ENCODE measurements at places on chromosomes 11 and 22.

DNA sequence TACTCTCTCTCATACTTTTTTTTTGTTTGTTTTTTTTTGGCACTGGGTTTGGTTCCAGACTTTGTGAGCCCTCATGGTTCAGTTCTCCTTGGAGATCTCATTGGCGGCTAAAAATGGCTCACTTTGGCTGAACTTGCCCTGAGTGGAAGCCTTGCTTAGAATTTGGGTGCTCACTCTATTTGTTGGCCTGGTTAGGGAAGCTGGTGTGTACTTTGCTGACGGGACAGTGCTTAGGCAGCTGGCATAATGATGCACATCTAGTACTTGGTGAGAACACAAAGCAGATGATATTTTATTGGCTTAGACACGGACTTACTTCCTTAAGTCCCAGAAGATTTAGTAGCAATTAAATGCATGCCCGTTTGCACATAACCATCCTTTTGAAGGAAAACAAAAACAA, 66.5 kb upstream of the GRAMD1B start:
- no peak for DNase-seq

DNA sequence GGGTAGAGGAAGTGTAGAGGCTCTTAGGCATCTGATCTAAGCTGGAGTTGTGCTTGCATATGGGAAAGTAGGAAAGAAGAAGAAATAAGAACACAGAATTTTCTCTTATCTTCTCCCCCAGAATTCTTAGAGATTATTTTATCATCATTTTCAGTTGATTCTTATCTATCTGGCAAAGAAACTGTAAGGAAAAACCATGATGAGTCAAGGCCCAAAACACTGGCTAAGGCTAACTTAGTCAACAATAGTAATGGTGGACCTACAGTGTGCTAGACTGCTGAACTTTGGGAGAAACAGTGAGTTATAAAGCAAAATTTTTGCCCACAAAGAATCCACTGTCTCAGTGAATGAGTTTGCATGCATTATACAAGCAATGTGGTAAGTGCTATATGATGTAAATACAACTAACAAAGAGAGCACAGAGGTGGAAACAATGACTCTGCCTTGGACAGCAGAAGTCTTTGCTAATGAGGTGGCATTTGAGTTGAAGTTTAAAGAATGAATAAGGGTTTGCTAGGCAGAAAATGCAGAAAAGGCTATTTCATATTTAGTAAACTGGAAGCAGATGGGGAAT, 344.5 kb upstream of the PLET1 start:
- peak; percentile 4 for DNase-seq

DNA sequence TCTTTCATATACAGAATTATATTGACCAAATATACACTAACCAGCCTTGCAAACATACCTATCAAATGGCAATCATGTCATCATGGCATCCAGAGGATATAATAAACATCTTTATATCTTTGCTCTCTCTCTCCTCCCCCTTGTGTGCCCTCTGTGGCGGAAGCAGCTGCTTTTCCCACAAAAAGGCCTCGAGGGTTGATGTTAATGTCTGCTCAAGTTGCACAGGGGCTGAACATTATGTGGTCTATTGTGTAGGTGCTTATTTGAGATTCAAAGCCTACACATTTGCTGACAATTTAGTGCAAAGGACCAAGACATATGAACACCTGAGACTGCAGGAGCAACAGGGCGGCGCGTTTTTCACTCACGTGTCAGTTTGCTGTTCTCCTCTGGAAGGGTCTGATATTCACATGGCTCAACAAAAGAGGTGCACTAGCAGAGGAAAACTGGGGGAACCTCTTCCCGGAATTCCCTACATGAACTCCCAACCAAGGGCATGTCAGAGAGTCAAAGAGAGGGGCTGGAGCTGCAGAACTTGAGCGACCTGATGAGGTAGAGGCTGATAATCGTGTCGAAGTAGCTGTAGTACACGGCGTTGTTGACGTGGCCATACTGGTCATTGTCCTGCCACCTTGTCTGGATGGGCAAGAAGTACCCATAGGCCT, 138.8 kb downstream of the RCN1 start:
- DNase-seq: no peak

DNA sequence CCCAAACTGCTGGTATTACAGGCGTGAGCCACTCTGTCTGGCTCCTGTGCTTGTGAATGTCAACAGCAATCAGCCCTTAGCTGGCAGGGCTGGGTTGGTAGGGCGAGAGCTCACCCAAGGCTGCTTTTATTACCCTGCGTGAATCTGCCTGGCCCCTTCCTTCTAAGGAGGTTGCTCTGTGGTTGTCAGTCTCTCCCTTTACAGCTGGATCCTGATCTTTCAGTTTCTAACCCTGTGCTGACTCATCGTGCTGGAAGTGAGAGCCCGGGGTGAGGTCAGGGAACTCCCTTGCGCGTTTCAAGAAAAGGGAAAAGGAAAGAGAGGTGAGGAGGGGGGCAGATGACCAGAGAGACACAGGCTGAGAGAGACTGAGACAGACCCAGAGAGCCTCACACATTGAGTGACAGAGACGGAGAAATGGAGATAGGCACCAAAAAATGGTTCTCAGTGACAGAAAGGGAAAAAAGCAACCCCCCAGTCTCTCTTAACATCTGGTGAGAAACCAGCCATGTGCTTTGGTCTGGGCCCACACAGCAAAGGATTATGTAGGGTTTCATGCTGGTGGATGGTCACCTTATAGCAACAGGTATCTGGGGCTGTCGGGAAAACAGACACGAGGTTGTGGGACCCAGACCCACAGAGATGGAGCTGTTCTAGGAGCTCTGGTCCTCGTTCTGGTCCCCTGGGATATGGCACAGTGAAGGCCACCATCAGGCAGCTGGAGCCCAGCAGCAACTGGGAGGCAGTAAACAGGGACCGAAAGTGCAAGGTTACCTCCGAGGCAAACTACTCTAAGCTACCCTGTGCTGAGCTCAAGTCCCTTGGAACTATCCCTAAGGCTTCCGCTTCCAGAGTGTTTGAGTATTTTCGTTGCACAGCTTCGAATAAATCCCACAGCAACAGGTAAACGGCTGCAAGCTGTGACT, 2.5 kb downstream of the TCN2 start:
- peak; percentile 37 for DNase-seq

DNA sequence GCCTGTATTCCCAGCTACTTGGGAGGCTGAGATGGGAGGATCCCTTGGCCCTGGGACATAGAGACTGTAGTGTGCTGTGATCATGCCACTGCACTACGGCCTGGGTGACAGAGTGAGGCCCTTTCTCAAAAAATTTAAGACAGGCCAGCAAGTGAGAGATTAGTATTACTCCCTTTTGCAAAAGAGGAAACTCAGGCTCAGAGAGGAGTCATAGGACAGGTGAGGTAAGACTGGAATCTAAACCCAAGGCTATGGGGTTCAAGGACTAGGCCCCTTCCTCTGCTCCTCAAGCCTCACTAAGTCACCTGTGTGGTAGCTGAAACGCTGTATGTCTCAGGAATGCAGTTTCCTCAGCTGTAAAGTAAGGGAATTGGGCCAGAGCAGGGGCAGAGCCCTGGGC, 1.6 kb upstream of the P2RY2 start:
- DNase-seq: no peak

- no peak for DNase-seq
Measured at GRCh38 chr11:15349413-15349812, 234.7 kb downstream of the INSC start.

Measured in astrocyte of the cerebellum (primary cell).